ENCODE measurements at places on chromosomes 12 and 14.

GRCh38 chr14:50067723-50068495 is 48.5 kb downstream of the VCPKMT start:
- no peak for DNase-seq

GRCh38 chr12:19251481-19252132 is 122.1 kb downstream of the PLEKHA5 start:
- no peak for DNase-seq

- no peak for DNase-seq
Measured at GRCh38 chr12:85004204-85004603, 31.9 kb downstream of the TSPAN19 start.

DNA sequence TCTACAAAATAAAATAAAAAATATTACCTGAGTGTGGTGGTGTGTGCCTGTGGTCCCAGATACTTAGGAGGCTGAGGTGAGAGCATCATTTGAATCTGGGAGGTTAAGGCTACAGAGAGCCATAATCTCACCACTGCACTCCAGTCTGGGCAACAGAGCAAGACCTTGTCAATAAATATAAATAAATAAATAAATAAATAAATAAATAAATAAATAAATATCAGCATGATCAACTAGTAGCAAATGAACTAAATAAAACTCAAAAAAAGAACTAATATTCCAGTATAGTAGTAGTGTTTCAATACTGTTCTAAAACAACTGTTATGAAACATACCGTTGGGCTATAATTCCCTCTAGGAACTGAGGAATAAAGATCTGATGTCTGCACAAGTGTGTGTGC is 74.4 kb downstream of the C12orf42 start:
- DNase-seq, result no peak

DNA sequence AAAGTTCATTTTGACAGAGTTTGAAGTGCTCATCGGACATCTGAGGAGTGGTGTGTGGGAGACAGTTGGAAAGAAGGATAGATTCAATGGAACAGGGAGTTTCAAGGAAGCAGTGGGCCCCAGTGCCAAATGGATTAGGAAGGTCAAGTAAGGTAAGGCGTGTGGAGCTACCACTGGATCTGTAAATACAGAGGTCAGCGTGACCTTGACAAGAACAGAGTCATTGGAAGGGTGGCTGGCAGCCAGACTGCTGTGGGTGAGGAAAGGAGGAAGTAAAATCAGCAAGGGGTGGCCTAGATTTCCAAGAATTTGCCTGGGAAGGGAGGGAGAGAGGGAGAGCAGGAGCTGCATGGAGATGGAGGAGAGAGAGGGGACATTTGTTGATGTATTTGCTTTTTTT is 68.2 kb upstream of the IGF1 start:
- no peak for DNase-seq

- no peak for DNase-seq
Measured at GRCh38 chr12:76080729-76081415, 3.6 kb downstream of the NAP1L1 start.

DNA sequence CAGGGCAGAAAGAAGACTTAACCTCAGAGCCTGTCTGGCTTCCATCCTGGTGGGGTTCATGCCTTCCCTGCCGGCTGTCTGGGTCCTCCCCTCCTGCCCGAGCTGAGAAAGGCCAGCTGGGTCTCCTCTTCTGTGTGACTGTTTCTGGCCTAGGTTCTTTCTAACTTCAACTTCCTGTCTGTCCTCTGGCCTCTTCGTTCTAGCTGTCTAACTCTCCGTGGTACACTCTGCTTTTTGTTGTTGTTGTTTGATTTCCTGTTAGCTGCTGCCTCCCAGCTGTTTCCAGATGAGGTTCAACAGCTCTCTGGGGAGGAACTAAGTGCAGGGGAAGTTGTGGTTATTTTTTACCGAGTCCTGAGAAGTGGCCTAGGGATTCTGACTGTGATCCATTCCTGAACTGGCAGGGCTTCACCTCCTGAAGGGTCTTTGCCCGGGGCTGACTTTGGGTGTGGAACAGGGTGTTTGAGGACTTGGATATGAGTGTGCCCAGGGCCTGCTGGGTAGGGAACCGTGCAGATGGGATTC is 3.2 kb downstream of the MLXIP start:
- no peak for DNase-seq

GRCh38 chr12:75086091-75087038 is 123.3 kb downstream of the KCNC2 start:
- DNase-seq, result peak; percentile 5

DNA sequence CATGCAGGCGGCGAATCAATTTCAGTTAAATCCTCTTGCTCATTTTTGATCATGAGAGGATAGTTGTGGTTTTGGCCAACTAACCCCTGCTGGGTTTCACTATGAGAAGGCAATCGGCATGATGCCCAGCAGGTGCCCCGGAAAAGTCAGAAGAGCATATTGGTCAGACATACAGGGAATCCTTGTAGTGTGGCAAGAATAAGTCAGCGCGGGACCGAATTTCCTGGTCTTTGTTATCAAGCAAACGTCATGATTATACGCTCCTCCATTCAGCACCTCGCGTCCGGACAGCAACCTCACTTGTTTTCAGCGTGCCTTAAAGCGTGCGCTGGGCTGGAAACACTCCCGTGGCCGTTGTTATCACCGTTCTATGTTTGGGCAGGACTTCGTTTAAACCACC is 1.8 kb downstream of the TBC1D30 start:
- DNase-seq, result no peak

- no peak for DNase-seq
Measured at GRCh38 chr14:104845033-104845666, 19.9 kb upstream of the CEP170B start.

DNA sequence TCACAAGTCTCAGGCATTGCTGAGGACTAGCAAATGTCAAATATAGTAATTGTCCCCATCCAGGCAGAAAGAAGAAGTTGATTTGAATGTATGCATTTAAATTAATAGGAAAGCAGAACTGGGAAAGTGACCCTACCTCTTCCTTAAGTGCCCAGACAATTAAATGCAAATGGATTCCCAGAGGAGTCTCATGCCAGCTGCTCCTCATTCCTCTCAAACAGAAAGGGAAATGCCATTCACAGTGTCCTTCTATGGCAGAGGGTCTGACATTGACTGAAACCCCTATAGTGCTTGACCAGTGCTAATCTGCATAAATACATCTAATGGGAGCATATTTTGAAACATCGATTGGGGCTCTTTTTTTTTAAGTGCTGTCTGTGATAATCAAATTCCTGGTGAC is 292.4 kb upstream of the SEL1L start:
- DNase-seq, result no peak

- DNase-seq, result no peak
Measured at GRCh38 chr14:61774861-61775260, 12.6 kb downstream of the SNAPC1 start.

GRCh38 chr14:101347893-101348777 is 213.2 kb upstream of the DIO3 start:
- no peak for DNase-seq

DNA sequence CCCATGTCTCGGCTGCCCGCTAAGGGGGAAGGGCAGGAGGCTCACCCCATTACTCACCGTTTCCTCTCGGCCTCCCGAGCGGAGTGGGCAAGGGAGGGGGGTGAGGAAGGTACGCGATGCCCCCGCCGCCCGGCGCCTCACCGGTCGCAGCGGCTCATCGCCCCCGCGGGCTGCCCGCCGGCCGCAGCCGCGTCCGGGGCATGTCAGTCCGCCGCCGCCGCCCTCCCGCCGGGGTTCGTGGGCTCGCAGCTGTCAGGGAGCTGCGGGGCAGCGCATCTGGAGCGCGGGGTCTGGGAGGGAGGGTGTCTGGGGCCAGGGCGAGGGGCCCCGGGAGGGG is 461 bp downstream of the SLC8A3 start:
- no peak for DNase-seq

DNA sequence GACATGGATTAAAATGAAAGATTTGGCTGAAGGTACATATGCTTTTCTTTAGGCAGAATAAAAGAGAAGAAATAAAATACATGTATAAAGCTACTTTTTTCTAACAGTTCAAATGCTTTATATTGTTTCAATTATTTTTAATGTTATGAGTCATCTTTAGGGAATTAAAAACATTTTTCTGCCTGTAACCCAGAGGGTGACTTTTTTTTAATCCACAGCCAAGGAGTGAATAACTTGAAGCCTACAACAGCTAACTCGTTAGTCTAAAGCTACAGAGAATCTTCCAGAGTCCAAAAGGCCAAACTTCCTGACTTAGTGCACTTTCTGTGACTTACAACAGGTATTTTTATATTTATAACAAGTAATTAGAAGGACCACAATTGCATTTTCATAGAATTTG is 151.6 kb downstream of the SEC23A start:
- DNase-seq, result peak; percentile 3

- DNase-seq, result no peak
Measured at GRCh38 chr12:131464081-131464480, 246.8 kb upstream of the SFSWAP start.

GRCh38 chr12:6234214-6234613 is 34.0 kb downstream of the CD9 start:
- no peak for DNase-seq

GRCh38 chr12:105854071-105854470 is 284.7 kb downstream of the NUAK1 start:
- DNase-seq, result no peak

DNA sequence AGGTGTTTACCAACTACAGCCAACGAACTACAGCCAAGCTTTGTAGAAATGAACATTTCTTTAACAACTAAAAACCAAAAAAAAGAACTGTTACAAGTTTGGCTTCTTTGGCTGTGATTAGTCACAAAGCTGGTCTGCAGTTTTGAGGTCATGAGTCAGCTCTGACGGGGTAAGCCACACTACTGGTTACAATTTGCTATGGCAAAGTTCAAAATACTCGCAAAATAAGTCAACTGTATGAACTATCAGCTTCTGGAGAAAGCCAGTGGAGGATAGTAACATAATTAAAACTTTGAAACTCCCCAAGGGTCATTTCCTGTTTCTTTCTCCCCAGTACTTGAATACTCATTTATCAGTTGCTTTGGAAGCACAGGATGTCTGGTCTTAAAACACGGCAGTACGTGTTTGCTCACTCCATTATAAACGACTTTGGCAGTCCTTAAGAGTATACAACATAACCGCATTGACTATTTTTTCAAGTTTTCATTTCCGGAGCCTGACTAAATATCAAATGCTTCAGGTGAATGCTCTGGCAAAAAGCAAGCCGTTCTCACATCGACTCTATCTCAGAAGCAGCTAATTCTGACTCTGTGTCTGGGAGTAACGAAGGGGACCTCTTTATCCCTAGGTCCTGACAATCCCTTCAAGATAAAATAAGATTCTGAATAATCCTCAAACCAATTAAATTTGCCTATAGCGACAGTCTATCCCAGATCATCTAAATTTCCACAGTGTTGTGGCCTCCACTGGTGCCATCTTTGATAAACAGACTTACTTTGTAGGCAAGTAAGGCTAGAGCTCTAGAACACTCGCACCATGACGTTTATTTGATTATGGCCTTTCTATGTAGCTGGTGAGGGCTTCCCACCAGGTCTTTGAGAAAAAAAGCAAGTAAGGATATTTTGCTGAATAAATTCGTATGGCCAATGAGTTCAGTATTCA is 10.6 kb downstream of the PHLDA1 start:
- peak; percentile 86 for DNase-seq

DNA sequence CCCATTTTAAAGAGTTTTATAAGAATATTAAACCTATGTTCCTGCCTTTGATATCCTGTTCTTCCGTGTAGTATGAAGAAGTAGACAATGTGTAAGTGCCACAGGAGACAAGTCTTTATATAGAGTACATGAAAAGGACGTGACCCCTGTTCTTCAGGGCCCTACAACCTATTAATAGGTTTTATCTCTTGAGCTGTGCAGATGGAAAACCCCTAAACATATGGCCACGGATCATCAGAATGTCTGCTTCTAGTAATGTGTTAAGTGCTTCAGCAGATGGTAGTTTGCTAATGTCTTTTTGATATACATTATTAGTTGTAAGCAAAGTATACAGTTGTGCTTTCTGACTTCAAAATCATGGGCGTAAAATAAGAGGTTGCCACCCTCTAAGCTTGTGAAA is 228.5 kb downstream of the PTPRO start:
- DNase-seq, result no peak

GRCh38 chr14:32727832-32728231 is 210.8 kb upstream of the NPAS3 start:
- DNase-seq, result no peak

DNA sequence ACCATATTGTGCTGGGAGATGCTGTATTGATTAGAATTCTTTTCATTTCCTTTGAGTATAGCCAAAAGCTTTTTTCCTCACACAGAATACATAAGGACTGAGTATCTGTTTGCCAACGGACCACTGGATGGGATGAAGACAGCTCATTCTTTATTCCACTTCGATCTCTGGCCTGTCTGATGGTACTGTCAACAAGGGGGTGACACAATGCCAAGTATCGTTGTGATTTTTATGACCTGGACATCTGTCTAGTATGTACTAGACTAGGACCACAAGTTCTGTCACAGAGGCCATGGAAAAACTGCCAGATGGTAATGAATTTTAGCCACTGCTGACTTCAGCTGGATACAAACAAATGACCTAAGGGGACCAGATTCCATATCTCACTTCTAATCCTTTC is 502.7 kb downstream of the SOX5 start:
- DNase-seq, result no peak

DNA sequence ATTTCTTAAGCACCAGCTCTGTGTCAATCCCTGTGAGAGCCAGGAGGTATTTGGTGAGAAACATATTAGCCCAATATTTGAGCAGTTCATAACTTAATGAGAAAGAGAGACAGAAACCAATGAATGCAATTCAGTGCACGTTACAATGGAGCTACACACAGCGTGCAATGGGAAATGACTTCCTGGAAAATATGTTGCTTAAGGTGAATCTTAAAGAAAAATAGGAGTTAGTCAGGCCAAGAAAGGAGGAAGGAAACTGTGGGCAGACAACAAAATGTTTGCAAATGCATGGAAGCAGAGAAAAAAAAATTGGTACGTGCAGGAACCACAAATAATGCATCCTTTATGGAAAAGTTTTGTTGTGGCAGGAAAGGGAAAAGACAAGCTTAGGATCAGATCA is 481.7 kb downstream of the BCAT1 start:
- no peak for DNase-seq

All from AG09319 (cell line).